ENCODE measurements at places on chromosomes 13 and 19. TPM values are rescaled to one million over a fixed set of nuclear protein-coding genes. Genes with fewer than 3 reads are reported as not detected.

TMEM238 gene
- total RNA-seq, result 22.8 TPM

CGB2 gene
- not detected for total RNA-seq

CGB7 gene
- 0.04 TPM for total RNA-seq

ZNF99 gene
- total RNA-seq, result not detected

SLC17A7 gene
- not detected for total RNA-seq

CHAF1A gene
- total RNA-seq, result 48.9 TPM

CEACAM6 gene
- total RNA-seq, result 7.1 TPM

KLF1 gene
- total RNA-seq, result not detected

TMPRSS9 gene
- 0.17 TPM for total RNA-seq

- DNase-seq, result no peak
Observed at GRCh38 chr13:30665638-30666037, 47.9 kb downstream of the USPL1 start.

GRCh38 chr13:113649212-113649611 lies 8.8 kb downstream of the ATP4B start:
- no peak for DNase-seq

DNA sequence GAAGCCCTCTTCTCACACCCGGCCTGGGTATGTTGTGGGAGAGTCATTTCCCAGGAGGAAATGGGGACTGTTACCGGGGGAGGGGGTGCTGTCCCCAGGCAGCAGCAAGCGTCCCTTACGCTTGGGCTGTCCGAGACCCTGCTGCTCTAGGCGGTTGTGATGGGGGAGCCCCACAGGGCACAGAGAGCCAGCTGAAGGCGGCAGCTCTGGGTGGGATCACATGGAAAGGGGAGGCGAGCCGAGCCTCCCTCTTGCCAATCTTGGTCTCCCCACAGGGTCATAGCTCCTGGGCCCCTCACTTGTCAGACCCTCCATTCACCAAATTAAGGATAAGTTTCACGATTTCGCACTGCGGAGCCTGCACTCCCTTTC lies 22.0 kb downstream of the EPN1 start:
- DNase-seq, result no peak

DNA sequence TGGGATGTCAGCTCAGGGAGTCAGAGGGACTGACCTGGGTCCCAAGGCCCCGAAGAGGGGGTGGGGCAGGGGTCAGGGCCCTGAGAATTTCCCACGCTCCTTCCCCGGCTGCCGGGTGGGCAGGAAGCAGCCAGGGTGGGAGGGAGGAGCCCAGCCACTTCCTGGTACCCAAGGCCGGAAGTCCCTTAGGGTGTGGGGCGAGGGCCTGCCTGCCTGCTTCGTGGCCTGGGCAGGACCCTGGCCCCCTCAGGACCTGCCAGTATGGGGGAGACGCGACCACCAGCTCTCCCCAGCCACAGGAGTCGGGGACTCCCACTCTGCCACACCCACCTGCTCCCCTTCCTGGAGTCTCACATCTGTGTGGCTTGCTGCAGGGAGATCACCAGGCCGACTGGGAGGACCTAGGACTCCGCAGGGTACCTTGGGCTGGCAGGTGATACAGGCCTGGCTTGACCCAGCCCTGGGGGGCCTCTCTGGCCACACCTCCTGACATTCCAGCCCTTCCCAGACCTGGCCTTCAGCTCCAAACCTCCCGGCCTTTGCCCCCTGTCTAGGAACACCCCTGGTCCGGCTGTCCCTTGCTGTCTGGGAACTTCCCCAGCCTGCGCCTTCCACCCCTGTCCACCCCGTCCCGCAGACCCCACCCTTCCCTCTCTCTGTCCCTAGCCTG lies 9.8 kb upstream of the CIRBP start:
- peak; percentile 38 for DNase-seq

DNA sequence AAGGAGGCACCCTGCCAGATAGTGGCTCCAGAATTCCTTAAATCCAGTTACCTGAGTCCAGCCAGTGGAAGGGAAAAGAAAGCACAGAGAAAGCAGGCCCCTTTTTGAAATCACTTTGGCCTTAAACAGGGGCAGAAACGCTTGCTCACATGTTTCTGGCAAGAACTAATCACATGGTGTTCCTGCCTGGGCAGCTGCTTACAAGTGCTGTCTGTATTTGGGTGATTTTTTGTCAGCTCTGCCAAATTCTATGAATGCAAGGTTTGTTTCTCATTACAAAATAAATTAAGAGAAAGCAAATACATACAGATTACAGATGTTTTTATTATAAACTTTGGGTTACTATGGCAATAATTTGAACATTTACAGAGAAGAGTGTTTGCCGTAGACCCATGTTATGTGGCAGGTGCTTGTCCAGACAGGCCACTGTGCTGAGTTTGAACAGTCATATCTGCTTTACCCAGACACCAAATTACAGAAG lies 1237.8 kb downstream of the SLITRK5 start:
- DNase-seq, result no peak

DNA sequence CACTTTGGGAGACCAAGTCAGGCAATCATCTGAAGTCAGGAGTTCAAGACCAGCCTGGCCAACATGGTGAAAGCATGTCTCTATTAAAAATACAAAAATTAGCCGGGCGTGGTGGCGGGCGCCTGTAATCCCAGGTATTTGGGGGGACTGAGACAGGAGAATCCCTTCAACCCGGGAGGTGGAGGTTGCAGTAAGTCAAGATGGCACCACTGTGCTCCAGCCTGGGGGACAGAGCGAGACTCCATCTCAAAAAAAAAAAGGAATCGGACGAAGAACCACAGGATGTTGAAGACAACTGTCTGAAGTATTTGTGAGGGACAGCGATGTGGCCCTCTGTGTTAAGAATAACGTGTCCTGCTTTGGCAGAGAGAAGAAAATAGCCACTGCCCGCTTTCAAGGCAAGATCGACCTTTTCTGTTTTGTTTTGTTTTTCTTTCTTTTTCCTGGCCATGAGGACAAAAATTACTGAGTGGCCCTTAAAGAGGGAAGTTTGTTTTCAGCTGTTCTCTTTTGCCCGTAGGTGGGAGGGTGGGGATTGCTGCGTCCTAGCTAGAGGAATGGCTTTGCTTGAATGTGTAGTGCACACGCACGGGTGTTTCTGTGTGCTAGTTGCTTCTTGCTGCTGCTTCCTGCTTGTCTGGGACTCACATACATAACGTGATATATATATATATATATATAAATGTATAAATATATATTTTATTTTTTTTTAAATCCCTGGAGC lies 6.2 kb upstream of the PRKCG start:
- no peak for DNase-seq

GRCh38 chr13:98563071-98563470 lies 13.8 kb downstream of the STK24 start:
- peak; percentile 46 for DNase-seq

GRCh38 chr13:60028021-60028420 lies 135.7 kb downstream of the DIAPH3 start:
- no peak for DNase-seq

- no peak for DNase-seq
Observed at GRCh38 chr13:98581381-98581780, 4.5 kb upstream of the STK24 start.

GRCh38 chr13:35964011-35964862 lies 166.9 kb downstream of the DCLK1 start:
- no peak for DNase-seq

- no peak for DNase-seq
Observed at GRCh38 chr13:59343993-59344822, 819.5 kb downstream of the DIAPH3 start.

DNA sequence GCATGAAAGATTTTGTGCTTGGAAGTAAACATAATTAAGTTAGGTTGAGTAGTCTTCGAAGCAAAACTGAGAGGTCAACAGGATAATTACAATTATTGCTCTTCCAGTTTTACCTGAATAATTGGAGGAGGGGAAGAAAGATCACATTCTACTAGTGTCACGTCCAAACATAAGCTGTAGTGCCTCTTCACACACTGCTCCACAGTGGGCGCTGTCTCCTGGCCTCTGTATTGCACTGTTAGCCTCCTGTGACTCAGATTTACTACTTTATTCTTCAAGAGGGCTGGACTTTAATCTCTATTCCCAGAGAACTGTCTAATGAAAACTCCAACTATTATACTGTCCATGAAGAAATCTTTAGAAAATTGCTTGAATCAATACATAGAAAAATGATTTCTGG lies 62.9 kb downstream of the TRPC4 start:
- peak; percentile 15 for DNase-seq

DNA sequence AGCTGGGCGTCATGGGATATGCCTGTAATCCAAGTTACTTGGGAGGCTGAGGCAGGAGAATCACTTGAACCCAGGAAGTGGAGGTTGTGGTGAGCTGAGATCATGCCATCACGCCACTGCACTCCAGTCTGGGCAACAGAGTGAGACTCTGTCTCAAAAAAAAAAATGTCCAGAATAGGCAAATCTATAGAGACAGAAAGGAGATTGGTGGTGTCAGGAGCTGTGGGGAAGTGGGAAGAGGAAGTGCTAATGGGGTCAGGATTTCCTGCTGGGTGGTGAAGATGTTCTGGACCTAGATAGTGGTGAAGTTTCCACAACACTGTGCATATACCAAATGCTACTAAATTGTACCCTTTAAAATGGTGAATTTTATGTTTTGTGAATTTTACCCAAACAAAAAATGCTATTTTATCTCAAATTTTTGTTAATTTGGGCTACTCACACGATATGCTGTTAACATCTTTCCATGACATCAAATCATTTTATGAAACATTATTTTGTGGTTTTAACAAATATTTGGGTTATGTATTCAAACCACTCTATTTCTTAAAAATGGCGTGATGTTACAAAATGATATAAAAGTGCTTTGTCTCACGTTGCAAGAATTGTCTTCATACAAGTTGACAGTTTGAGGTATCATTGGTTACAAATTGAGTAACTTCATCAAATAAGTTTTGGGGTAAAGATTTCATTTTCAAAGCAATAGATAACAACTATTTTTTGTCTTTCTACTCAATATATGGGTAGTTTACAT lies 7.4 kb upstream of the CYP4F3 start:
- no peak for DNase-seq

DNA sequence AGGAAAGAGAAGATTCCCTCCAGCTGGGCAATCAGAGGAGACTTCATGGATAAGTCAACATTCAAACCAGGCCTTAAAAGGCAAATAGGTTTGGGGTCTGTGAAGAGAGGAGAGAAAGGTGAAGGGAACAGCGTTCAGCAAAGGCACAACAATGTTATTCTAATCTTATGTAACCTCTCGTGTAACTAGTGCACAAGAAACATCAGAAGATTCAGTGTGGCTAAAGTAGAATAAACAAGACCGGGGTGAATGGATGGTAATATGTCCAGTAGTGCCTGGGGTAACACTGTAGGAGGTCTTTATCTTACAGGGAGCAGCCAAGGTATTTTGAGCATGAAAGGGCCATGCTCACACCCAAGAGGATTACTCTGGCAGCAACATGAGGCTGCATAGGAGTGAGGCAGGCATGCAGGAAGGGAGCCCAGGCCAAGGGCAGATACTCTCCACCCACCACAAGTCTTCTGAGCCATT lies 24.1 kb downstream of the LHFPL6 start:
- DNase-seq, result no peak

GRCh38 chr13:80274643-80275042 lies 66.3 kb downstream of the SPRY2 start:
- DNase-seq, result peak; percentile 43
